Thyroid gland (tissue), 4 donors: ENCODE measurements at places on chromosomes 1 and 21.
A peak's percentile ranks its signal among the peaks of the same experiment; 100 is the strongest.

DNA sequence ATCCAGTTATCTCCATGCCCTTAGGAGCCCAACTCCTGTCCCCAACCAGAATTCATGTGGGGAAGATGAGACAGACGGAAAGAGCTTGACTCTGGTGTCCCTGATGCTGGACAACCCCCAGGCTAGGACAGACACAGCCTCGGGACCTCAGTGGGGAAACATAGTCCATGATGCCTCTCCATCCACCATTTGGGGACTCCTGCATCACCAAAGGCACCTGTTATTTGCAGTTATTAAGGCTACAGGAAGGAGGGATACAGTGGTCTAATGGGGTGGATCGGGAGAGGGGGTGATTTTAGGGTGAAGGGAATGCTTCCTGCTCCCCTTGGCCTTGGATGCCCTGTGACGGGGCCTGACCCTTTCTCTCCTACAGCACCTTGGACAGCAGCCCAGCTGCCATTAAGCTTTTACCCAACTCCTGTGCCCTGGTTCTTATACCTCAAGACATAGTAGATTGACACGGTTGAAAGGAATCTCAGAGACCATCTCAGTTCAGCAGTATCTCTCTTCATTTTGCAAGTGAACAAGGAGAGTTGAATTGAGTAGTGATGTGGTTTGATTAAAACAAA lies 111.6 kb downstream of the MATN1 start:
- H3K4me1 ChIP-seq: no peaks in the 10 kb centered on the region
- H3K36me3 ChIP-seq: no peaks in the 10 kb centered on the region
- no peaks in the 10 kb centered on the region for H3K27me3 ChIP-seq
- no peak overlapping the region for H3K27ac ChIP-seq

DNA sequence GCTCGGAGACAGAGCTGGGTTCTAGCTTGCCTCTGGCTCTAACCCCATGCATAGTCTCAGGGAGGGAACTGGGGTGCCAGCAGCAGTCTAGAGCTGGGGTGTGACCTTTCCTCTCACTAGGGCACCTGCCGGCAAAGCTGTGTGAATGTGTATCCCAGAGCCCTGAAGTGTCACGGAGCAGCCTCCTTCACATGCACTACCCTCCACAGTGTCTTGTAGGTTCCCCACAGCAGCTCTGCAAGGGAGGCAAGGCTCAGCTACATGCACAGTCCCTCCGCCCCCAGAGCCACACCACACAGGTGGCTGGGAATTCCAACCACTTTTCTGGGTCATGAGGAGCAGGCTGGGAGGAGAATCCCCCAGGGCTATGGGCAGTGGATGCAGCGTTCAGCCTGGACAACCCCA lies 7.7 kb upstream of the HPCA start:
- H3K27ac ChIP-seq: no peak overlapping the region
- H3K36me3 ChIP-seq: no peaks in the 10 kb centered on the region
- DNase-seq: no peak
- H3K27me3 ChIP-seq: no peaks in the 10 kb centered on the region
- H3K4me1 ChIP-seq: no peaks in the 10 kb centered on the region

DNA sequence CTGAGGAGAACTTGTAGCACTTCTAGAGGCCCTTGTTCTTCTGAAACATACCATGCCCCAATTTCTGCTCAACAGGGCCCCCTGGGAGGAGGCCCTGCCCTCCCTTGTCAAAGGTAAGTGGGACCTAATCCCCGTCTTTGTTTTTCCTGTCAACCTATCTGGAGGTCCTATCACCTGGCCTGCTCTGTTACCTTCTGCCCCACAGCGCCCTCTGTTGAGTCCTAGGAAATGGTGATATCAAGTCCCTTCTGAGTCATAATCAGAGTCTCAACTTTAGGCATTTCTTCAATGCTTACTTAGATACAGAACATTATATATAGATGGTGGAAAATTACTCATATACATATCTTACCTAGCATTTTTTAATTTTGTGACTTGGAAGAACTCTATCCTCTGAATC lies 28.2 kb upstream of the FCRL4 start:
- H3K36me3 ChIP-seq: no peaks in the 10 kb centered on the region
- no peak overlapping the region for H3K4me3 ChIP-seq
- no peaks in the 10 kb centered on the region for H3K4me1 ChIP-seq
- no peak for DNase-seq
- H3K27me3 ChIP-seq: no peaks in the 10 kb centered on the region

DNA sequence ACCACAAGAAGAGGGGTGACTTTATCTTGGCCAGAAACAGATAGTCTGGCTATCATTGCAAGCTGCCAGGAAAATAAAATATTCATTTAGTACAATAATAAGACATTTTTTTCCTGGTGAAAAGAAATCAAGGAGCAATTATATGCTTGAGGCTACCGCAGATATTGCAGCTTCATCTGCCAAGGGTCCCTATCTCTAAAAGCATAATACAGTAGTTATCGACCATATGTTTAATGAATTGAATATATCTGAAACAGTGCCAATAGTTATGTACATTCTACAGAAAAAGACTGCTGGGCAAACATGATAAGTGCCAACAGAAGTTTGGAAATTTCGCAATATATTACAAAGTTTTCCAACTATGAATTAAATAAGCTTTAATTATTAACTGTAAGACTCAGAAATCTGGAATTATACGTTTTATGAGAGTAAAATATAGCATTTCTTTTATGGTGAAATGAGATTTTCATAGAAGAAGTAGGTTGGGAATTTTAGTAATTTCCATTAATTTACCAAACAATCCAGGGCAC lies 561.1 kb upstream of the ZP4 start:
- no peak for DNase-seq
- no peak overlapping the region for H3K27ac ChIP-seq
- H3K27me3 ChIP-seq: no peaks in the 10 kb centered on the region
- H3K36me3 ChIP-seq: no peaks in the 10 kb centered on the region

DNA sequence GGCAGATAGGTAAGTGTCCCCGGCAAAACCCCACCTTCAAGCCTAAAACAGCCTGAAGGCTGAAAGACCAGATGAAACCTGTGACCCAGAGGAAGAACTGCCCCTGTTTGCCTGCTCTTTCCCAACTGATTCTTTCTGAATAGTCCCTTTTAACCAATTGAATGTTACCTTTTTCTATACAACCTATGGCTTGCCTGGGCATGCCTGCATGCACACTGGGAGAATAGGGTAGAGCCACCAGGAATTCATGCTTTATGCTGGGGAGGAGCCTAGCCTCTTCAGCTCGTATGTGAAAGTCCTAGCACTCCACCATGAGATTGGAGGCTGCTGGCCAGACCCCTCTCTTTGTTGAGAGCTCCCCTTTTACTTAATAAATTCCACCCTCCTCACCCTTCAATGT lies 340.0 kb downstream of the PTBP2 start:
- H3K4me3 ChIP-seq: no peak overlapping the region
- H3K4me1 ChIP-seq: no peaks in the 10 kb centered on the region
- H3K27me3 ChIP-seq: no peaks in the 10 kb centered on the region

- H3K27me3 ChIP-seq: no peaks in the 10 kb centered on the region
- no peak overlapping the region for H3K4me3 ChIP-seq
- H3K36me3 ChIP-seq: no peaks in the 10 kb centered on the region
- no peak for DNase-seq
- no peaks in the 10 kb centered on the region for H3K4me1 ChIP-seq
- H3K27ac ChIP-seq: no peak overlapping the region
These were observed 33.9 kb downstream of the MPZL1 start for GRCh38 chr1:167755654-167756053.

GRCh38 chr1:40315795-40316594 lies 1.1 kb downstream of the COL9A2 start:
- H3K4me3 ChIP-seq: no peak overlapping the region
- DNase-seq: peak; percentile 39
- H3K36me3 ChIP-seq: no peaks in the 10 kb centered on the region
- H3K27ac ChIP-seq: peak overlapping the region; percentile 11
- H3K4me1 ChIP-seq: peaks cover 16% of the 10 kb centered on the region
